Stimulated activated CD4-positive, alpha-beta T cell treated with anti-CD3 and anti-CD28 coated beads, Interleukin-15, amount 100 ng/mL, for 1 hour (primary cell): ENCODE measurements at places on chromosomes 2 and 18.

GRCh38 chr18:65527879-65528633 is 222.8 kb upstream of the CDH7 start:
- no peak for DNase-seq

- no peak for DNase-seq
These were observed 30.2 kb downstream of the CERKL start for GRCh38 chr2:181626671-181627070.

DNA sequence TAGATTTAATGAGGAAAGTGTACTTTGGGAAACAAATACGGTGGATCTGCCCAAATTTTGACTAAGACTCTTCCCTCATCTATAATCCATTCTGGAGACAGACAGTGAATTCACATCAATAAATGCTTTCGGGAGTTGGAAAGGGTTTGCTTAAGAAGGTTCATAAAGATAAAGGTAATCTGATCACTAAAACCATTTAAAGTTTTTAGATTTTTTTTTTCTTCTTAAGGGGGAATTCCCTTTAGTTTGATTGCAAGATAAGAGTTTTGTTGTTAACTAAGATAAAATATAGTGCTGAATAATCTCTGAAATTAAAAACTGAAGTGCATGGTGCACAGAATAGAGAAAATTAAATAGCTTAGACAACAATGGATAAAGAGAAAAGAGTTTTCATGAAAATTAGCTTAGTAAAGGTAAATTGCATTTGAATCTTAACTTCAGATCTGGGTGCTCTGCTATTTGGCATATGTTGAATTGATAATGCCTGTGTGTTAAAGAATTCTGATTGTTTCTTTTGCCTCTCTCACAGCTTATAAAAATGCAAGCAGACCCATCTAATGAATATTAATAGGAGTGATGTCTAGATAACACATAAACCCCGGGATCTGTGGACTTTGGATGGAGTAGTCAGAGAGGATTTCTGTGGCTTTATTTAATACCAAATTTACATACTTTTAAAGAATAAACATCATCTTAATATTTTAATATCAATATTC is 100.8 kb downstream of the MEIS1 start:
- DNase-seq: no peak

DNA sequence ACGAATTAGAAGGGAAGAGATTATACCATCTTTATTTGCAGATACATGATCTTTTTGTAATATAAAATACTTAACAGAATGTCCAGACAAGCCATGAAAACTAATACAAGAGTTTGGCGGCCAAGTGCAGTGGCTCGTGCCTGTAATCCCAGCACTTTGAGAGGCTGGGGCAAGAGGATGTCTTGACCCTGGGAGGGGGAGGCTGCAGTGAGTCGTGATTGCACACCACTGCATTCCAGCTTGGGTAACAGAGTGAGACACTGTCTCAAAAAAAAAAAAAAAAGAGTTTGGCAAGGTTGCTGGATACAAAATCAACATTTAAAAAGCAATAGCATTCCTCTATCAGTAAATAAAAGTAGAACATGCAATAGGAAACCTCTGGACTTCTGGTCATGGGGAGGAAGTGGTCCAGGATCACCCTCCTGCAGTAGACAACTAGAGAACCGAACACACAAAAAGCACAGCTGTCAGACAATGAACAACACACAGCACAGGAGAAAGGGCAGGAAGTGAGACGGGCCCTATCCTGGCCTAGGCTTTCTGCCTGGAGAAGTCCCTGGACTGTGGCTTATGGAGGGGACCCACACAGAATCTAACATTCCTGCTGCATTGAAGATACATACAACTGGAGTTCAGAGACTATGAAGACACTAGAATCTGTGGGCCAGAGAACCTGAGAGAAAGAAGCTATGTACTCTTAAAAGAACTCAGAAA is 118.9 kb upstream of the ARL4C start:
- no peak for DNase-seq

GRCh38 chr2:20370191-20370590 is 19.5 kb upstream of the PUM2 start:
- no peak for DNase-seq

- DNase-seq: no peak
These were observed 86.8 kb upstream of the HS6ST1 start for GRCh38 chr2:128405467-128405900.

DNA sequence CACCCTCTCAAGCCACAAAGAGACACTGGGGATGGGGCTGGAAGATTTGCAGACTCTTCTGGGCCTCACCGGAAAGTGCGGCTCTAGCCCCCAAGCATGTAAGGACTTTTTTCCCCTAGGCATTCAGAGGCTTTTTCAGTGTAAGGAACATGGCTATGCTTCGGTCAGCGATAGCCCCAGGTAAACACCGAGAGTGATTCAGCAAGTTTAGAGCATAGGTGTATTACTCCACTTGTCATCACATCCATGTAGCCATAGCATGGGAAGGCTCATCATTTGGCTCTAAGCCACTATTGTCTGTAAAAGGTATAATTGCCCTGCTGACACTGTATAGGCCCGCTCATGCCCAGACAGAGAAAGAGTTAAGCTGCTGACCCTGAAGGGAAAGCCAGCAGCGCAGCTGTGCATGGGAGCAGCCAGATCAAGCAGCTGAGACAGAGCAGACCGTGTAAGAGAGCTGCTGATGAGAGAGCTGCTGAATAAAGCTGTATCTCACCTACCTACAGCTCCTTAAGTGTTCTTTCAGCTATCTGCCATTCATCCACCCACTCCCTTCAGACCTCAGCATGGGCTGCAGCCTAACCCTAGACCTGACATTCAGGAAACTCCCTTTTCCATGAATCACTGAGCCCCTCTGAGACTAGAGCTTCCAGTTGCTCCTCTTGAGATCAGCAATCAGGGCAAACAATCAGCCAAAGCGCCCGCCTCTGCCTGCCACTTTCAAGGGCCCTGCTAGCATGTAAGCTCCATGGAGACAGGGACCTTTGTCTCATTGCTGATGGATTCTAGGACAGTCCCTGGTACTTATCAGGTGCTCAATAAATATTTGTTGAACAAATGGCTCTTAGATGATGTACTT is 25.5 kb downstream of the LGALSL start:
- no peak for DNase-seq

GRCh38 chr2:161234627-161235026 is 73.6 kb upstream of the PSMD14 start:
- no peak for DNase-seq

DNA sequence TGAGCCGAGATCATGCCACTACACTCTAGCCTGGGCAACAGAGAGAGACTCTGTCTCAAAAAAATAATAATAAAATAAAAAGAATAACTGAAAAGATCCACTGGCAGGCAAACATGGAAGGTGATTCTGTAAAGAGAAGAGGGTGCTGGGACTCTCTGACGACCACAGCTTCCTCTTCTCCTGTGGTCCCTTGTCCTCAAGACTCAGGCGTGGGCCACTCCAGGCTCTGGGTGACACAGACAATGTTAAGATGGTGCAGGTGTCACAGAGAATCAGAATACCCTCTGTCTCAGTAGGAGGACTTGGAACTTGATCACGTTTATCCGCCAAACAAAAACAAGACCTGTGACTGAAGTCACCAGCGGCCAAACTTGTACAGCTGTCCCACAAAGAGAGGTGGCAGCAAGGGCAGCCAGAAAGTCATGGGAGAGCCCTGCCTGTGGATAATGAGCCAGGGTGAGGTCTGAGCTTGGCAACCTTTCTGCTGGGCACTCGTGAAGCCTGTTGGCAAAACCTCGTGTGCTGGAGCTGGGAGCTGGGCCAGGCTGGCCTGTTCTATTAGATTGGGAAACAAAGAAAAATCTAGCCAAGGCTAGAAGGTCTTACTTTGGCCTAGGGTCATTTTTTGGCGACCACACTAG is 76.4 kb upstream of the ITGA6 start:
- no peak for DNase-seq

DNA sequence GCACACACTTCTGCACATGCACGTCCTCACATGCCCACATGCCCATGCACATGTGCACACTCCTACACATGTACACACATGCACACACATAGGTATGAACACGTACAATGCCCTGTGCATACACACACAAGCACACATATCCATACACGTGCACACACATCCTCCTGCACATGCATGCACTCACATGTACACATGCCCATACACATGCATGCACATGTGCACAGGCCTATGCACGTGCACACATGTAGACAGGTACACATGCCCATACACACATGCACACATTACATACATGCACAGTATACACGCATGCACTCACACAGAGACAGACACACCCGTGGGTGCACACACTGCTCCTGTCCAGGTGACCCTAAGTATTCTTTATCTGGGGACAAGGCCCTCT is 34.3 kb downstream of the GPC1 start:
- no peak for DNase-seq

GRCh38 chr2:188456114-188456909 is 164.6 kb downstream of the GULP1 start:
- no peak for DNase-seq

DNA sequence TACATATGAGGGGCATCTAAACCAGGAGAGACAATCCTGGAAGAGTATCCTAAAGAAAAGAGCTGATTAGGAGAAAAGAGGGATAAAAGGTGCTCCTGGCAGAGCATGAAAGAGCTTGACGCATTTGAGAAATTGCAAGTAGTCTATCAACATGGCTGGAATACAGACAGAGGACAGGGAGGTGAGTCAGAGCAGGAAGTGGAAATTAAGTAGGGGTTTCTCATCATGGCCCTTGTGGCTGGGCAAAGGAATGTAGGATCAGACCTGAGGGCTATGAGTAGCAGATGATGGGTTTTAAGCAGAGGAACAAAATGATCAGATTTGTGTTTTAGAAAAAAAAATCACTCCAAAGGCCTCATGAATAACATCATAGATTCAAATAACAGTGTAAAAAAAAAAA is 49.2 kb upstream of the UGP2 start:
- no peak for DNase-seq

DNA sequence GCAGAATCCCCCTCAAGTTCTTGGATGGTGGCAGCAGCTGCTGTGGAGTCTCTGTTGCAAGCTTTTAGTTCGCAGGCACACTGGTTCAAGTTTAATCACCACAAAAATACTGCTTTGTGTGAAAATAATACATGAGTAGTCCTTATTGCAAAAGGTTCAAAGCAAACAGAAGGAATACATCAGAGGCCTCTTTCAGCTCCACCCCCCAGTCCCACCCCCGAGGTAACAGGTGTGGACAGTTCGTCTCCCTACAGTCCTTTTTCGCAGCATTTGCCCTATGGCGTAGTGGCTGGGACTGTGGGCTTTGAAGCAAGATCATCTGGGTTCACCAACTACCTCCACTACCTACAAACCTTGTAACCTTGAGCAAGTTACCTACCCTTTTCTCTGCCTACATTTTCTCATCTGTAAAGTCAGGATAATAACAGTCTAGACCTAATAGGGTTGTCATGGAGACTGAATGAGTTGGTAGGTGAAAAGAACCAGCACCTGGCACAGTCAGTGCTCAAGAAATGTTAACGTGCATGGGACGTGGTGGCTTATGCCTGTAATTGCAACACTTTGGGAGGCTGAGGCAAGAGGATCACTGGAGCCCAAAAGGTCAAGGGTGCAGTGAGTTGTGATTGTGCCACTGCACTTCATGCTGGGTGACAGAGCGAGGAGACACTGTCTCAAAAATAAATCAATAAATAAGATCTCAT is 61.7 kb downstream of the TCF7L1 start:
- no peak for DNase-seq

GRCh38 chr2:168241208-168241607 is 6.2 kb downstream of the STK39 start:
- DNase-seq: no peak

GRCh38 chr2:2875831-2876230 is 501.8 kb downstream of the EIPR1 start:
- DNase-seq: no peak
